ENCODE measurements at places on chromosomes 11 and 22.

- DNase-seq = no peak
These were observed 1.8 kb upstream of the CARS1 start for GRCh38 chr11:3058753-3059664.

DNA sequence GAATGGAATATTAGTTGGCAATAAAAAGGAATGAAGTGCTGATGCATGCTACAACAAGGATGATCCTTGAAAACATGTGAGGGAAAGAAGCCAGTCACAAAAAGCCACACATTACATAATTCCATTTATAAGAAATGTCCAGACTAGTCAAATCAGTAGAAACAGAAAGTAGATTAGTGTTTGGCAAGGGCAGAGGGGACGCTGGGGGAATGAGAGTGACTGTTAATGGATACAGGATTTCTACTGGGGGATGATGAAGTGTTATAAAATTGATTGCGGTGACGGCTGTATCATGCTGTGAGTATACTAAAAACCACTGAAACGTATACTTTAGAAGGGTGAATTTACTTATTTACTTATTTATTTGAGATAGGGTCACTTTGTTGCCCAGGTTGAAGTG lies 57.9 kb downstream of the C11orf58 start:
- no peak for DNase-seq

GRCh38 chr11:30917859-30918478 lies 331.8 kb upstream of the MPPED2 start:
- no peak for DNase-seq

DNA sequence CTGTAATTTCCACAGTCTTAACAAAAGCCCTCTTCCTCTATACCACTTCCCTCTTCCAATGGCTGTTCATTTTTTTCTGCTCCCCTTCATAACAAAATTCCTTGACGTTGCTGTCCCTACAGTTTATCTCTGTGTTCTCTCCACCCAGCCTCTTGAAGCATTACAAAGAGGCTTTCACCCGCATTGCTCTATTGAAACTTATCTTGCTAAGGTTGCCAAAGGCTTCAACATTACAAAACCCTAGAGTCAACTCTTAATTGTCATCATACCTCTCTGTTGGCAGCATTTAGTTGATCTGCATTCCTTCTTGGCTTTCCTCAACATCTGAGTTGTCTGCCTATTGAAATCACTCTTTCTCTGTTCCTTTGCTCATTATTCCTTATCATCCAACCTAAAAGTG lies 1055.7 kb downstream of the JRKL start:
- DNase-seq = no peak

DNA sequence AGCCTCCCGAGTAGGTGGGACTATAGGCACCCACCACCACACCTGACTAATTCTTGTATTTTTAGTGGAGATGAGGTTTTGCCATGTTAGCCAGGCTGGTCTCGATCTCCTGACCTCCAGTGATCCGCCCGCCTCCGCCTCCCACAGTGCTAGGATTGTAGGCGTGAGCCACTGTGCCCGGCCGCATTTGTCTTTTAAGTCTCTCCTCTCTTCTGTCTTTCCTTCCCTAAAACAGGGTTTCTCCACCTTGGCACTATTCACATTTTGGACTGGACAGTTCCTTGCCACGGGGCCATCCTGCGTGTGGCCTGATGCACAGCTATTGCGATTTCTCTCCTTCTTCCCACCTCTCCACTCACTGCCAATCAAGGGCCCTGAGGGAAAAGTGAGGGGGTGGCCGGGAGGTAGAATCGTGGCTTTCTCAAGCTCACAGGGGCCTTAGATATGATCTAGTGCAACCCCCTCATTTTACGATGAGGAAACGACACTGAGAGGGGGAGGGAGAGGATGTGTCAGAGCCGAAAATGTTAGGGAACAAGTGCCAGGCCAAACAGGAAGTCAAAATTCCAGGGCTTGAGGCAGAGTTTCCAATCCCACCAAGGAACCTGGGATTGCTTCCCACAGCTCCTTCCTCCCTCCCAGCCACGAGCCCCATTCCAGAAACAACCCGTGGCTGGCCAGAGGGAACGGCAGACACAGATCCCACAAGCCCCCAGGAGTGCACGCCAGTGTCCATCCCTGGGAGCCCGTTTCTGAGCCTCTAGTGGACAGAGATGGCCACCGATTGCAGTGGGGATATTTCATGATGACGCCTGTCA lies 21.2 kb downstream of the SCGB1A1 start:
- DNase-seq = no peak

DNA sequence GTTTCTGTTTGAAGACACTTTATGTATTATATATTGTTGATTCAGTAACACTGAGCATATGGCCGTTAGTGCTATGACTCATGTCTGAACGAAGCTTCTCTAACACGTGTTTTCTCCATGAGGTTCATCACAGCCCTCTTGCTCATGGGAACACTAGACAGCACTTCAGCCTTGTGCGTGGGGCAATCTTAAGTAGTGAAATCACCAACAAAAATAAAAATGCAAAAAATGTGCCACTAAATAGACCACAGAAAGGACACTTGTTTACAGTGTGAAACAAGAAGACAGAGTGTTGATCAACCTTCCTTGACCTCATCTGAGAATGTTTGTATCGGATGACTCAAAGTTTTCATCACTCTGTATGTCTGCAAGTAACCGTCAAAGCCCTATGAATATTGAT lies 94.5 kb downstream of the FDX1 start:
- DNase-seq = no peak

DNA sequence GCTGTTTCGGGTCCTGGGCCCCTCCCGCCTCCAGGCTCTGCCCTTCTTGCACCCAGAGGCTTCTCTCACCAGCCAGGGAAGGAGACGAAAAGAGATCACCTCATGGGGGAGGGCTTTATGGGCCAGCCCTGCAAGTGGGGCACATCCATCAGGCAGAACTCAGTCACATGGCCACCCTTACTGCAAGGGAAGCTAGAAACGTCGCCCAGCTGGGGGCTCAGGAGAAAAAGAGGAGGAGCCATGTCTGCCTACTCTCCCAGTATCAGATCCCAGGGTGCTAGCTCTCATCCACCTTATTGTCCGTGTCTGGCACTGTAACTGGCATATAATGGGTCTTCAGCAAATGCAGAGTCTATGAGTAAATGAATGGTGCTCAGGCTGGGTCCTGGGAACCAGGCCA lies 24.2 kb downstream of the MFNG start:
- DNase-seq = no peak

DNA sequence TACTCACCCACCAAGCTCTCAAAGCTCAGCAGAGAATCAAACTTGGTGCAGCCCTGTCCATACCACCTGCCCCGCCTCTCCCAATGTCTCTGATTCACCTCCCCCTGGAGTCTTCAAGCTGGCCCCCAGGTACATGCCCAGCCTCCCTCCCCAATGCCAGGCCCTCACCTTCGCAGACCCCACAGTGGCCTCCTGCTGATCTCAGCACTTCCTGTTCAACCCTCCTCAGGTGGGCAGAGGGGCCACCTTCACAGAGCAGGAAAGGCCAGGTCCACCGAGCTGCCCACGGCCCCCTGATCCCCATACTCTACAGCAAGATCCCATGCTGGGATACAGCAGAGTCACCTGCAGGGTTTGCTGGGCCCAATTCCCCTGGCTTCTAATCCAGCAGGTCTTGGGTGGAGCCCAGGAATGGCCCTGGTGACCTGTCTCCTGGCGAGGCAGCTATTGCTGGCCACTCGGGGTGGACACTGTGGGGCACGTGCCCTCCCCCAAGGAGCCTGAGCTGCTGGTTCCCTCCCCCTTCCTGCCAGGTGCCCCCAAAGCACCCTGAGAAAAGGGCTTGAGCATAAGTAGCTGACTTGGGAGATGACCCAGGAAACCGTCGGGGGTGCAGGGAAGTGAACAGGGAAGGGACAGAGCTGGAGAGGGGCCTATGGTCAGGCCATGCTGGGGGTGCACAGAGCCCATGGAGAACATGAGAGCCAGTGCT lies 150.7 kb downstream of the BRD1 start:
- no peak for DNase-seq

- no peak for DNase-seq
These were observed 10.9 kb upstream of the CABP2 start for GRCh38 chr11:67534070-67534679.

All from activated CD8-positive, alpha-beta memory T cell treated with anti-CD3 and anti-CD28 coated beads, Interleukin-2, amount 50 U/mL, for 4 hours (primary cell).